Stimulated activated CD4-positive, alpha-beta T cell treated with anti-CD3 and anti-CD28 coated beads, Interleukin-1b, Interleukin-23, amount 100 ng/mL, for 24 hours (primary cell): ENCODE measurements at places on chromosomes 7 and 10.

DNA sequence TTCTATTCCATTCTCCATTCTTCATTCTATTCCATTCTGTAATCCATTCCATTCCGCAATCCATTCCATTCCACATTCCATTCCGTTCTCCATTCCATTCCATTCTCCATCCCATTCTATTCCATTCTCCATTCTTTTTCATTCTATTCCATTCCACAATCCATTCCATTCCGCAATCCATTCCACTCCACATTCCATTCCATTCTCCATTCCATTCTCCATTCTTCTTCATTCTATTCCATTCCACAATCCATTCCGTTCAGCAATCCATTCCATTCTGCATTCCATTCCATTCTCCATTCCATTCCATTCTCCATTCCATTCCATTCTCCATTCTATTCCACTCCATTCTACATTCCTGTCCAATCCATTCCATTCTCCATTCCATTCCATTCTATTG is 85.2 kb downstream of the NSUN6 start:
- no peak for DNase-seq

DNA sequence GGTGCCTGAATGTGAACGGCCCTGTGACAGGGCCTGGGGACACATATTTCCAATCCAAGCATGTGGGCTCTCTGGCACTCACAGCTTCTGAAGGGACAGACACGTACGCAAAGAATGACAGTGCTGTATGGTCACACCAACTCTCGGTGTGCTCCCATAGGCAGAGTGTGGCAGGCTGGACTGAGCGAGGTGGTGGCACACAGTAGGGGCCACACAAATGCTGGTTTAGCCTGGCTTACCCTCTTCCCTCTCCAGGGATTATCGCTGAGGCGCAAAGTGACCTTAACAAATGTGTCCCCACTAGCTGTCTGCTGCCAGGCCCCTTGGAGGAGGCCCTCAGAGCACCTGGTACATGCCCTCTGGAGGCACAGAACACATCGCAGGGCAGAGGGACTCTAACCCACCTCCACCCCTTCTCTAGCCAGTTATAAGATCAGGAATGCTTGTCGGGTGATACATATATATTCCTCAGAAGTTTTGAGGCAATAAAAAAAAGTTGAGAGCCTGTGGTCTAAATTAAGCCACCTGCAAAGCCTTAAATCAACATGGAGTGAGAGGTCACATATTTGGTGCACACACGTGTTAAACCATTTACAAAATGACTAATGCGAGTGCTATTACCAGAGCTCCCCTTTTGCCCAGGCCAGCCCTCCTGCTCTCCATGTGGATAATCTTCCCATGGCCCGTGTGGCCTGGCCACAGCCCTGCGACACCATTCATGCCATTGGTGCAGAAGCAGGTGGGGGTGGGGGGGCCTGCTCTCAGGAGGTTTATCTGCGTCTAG is 262.8 kb upstream of the GRB10 start:
- no peak for DNase-seq

DNA sequence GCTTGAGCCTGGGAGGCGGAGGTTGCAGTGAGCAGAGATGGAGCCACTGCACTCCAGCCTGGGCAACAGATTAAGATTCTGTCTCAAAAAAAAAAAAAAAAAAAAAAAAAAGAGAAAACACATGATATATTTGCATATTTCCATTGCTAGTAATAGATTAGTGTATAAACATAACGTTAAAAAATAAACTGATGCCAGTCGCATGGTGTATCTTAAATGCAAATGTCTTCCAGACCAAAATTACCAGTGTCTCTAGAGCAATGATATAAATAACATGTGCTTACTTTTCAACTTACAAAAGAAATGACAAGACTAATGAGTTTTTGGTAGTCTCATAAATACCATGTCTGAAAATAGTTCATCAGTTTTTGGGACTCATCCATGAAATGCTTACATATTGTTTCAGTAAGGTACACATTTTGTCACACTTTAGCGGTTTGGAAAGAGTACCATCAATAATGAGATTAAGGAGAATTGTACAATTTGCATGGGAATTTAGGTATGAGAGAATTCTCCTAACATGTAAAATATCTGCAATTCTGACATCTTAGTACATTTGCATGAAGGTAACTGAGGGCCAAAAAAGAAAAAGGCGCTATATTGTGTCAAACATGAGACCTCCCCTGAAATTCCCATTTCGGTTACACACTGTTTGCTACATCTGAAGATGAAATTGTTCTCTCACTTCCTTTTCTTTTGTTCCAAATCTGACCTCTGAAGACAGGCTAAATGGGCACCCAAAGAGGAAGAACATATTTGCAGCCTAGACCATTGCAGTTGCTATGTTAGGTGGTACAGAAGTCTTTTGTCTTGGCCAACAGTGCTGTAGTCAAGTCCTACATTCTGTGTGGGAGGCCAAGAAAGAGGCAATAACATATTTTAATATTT is 51.5 kb upstream of the PIP4K2A start:
- no peak for DNase-seq

- no peak for DNase-seq
Measured at GRCh38 chr10:125116652-125117310, 43.6 kb downstream of the CTBP2 start.

- no peak for DNase-seq
Measured at GRCh38 chr10:30014511-30014910, 44.9 kb downstream of the JCAD start.

GRCh38 chr10:31526681-31527080 is 207.7 kb downstream of the ZEB1 start:
- DNase-seq = no peak

DNA sequence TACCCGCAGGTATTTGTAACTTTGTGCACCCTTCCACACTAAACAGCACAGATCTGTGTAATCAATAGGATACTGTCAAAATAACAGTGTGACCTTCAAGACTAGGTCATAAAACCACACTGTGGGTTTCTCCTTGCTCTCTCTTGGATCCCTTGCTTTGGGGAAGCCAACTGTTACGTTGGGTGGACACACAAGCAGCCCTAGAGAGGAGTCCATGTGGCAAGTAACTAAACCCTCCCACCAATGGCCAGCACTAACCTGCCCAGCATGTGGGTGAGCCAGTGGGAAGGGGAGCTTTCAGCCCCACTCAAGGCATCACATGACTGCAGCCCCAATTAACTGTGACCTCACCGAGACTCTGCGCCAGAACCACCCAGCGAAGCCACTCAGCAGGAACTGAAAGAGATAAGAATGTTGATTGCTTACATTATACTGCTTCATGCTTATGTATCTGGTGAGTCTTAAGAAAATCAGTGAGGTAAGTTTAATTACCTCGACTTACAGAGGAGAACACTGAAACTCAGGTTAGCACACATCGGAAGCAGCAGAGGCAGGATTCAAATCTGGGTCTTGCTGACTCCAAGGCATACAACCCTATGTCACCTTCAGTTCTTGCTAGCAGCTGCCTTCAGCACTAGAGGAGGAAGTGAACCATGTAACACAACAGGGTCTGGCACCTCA is 9.4 kb upstream of the ZC3HAV1 start:
- DNase-seq = no peak
